Mesendoderm (in vitro differentiated cells): ENCODE measurements at places on chromosomes 1 and 21.
A peak's percentile ranks its signal among the peaks of the same experiment; 100 is the strongest.

DNA sequence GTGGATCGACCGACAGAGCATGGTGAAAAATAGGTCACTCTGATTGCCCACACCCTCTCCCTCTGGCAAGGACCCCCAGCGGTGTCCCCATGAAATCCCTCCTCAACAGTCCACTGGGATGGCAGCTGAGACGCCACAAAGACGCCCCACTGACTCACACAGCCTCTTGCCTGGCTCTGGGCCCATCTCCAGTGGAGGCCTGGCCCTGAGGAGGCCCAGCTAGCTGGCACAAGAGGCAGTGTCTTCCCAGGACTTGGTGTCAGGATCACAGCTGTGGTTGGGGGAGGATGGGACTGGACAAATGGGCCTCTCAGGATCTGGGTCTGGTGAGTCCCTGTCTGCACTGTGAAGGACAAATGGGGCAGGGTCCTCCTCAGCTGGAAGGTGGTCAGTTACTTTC, 4.6 kb downstream of the ALX3 start:
- H3K36me3 ChIP-seq = no peaks in the 10 kb centered on the region
- no peak overlapping the region for H3K4me3 ChIP-seq
- peaks cover 2% of the 10 kb centered on the region for H3K4me1 ChIP-seq
- peaks cover 40% of the 10 kb centered on the region for H3K27me3 ChIP-seq
- no peak for DNase-seq

DNA sequence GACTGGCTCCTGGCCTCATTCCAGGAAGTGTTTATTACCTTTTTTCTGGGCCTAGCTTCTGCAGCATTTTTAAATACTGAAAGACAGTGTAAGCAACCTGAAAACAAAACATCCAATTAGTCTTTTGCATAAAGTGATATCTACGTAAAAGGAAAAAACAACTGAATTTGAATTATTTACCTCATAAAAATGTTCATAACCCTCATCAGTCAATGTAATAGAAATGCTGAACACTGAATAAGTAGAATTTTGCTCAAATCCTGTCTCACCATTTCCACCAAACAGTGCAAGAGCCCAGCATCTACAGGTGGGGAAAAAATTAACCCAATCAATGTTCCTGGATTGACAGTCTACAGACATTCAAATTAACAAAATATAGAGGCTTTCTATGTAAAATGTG, 64.0 kb downstream of the NRDC start:
- no peak overlapping the region for H3K4me3 ChIP-seq
- no peaks in the 10 kb centered on the region for H3K36me3 ChIP-seq
- no peak for DNase-seq
- H3K27ac ChIP-seq = no peak overlapping the region

DNA sequence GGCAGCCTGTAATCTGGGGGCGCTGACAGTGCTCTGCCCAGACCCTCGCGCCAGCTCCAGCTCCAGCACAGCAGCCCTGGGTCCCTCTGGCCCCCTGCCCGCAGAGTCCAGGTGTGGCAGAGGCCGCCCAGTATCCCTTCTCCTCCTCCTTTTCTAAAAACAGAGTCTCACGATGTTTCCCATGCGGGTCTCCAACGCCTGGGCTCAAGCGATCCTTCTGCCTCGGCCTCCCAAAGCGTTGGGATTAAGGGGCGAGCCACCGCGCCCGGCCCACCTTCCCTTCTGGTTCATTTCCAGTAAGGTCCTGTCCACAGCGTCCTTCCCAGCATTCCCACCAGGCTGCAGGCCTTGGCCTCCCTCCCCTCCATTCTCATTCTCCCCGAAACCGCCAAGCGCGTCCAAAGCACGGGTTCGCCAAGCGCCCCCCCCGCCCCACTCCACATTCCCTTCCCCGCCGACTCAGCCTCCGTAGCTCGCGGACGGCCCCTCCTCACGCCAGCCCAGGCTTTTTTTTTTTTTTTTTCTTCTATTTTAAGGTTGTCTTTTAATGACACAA, 2.0 kb upstream of the PCBP3 start:
- peaks cover 13% of the 10 kb centered on the region for H3K27me3 ChIP-seq
- H3K4me3 ChIP-seq = no peak overlapping the region
- no peaks in the 10 kb centered on the region for H3K36me3 ChIP-seq
- no peaks in the 10 kb centered on the region for H3K4me1 ChIP-seq
- no peak for DNase-seq

DNA sequence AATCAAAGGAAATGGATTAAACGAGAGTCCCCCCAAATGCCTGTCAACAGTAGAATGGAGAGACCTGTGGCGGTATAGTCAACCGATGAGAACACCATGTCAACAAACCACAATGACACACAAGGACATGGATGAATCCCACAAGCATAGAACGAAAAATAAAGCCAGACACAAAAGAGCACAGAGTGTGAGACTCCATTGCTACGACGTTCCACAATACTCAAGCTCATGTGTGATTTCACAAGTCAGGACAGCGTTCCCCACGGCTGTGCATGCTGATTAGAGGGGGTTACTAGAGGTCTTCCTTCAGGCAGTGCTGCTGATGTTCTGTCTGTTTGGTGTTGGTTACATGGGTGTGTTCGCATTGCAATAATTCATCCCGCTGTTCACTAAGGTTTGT, 5.8 kb upstream of the PLA2G2D start:
- no peaks in the 10 kb centered on the region for H3K27me3 ChIP-seq
- H3K4me3 ChIP-seq = no peak overlapping the region
- no peaks in the 10 kb centered on the region for H3K36me3 ChIP-seq
- DNase-seq = no peak

DNA sequence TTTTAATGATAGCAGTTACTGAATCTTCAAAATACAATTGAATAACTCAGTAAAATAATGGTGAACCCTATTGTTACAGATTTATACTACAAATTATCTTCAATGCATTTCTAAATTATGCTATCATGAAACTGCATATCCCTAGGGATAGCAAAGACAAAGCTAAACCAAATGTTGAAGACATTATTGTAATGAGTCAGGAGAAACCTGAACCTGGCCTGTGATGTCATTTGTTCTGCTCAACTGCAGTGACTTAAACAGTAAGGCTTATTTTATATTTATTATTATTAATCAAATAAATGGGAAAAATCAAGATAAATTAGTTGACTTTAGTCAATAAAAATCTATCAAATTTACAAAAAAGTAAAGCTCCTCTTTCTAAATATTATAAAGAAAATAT, 100.3 kb downstream of the UCHL5 start:
- H3K27ac ChIP-seq = no peak overlapping the region
- no peaks in the 10 kb centered on the region for H3K4me1 ChIP-seq
- no peak overlapping the region for H3K4me3 ChIP-seq
- DNase-seq = no peak
- no peaks in the 10 kb centered on the region for H3K27me3 ChIP-seq

DNA sequence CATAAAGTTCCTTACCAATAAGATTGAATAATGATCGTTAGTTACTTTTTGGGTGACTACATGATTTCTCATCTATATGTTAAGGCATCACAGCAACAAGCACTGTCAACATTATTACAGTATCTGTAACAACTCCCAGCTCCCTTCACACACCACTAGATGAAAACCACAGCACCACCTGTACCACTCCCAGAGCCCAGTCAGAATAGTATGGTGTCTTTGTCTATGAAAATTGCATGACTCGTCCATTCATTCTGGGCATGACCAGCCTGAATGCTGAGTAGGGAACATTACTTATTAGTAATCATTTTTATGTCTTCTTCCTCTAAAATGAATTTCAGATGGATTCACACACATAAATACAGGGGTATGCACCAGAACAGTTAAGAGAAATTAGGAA, 7.0 kb downstream of the OLFML2B start:
- H3K4me3 ChIP-seq = no peak overlapping the region
- DNase-seq = no peak
- no peak overlapping the region for H3K27ac ChIP-seq
- H3K36me3 ChIP-seq = no peaks in the 10 kb centered on the region

DNA sequence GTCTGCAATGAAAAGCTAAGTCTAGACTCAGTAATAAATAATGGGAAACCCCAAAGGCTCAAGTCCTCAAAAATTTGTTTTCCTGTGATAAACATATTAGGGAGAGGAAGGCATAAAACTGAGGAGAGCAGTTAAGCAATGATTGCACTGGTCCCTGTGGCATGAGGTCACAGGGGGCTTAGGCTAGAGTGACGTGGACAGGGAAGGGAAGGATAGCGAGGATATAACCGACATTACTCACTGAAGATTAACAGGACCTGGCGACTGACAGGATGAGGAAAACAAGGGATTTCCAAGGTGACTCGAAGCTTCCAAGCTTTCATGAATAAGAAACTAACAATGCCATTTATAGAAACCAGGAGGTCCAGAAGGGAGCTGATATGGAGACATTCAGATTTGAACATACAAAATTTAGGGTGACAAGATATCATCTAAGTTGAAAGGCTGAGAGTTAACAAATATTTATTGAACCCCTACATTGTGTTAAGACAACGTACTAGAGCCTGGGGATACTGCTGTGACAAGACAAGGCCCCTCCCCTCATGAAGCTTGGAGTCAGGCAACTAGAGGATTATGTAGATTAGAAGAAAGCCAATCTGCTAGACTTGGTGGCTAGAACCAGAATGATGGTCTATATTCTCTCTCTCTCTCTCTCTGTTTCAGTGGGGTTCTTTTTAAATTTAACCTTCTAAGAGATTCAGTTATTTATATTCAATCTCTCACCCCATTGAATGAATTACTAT, 33.2 kb upstream of the PKN2 start:
- H3K27me3 ChIP-seq = no peaks in the 10 kb centered on the region
- peaks cover 9% of the 10 kb centered on the region for H3K4me1 ChIP-seq
- H3K36me3 ChIP-seq = no peaks in the 10 kb centered on the region
- peak; percentile 51 for DNase-seq
- H3K27ac ChIP-seq = no peak overlapping the region
